Vagina (tissue), 2 donors: ENCODE measurements at places on chromosomes 13 and 19.

DNA sequence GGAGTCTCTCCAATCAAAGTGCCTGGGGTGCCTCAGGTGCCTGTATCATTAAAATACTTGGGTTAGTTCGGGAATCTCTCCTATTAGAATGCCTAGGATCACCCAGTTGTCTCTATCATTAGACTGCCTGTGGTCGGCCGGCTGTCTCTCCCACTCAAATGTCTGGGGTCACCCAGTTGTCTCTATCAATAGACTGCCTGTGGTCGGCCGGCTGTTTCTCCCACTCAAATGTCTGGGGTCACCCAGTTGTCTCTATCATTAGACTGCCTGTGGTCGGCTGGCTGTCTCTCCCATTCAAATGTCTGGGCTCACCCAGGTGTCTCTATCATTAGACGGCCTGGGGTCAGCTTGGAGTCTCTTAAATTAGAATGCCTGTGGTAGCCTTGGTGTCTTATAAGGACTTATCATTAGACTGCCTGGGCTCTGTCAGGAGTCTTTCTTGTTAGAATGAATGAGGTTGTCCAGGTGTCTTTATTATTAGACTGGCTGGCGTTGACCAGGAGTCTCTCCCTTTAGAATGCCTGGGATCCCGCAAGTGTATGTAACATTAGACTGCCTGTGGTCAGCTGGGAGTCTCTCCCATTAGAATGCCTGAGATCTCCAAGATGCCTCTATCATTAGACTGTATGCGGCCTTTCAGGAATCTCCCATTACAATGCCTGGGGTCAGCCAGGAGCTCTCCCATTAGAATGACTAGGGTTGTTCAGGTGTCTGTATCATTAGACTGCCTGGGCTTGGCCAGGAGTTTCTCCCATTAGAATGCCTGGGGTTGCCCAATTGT, 1555.5 kb downstream of the UQCRFS1 start:
- peak; percentile 40 for DNase-seq

DNA sequence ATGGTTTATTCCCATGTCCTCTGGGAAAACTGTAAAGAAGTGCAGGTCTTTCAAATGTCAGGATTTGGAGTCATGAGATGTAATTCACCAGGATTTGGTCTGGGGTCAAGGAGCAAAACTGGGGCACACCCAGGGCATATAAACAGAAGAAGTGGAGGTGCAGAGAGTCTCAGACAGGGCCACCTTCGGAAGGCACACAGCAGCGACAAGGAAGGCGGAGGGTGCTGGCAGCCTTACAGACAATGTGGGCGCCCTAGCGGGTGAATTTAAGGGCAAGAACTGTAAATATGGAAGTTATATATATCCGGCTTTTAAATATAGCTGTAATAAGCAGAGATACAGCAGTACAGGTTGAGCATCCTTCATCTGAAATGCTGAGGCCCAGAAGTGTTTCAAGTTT, 31.2 kb downstream of the DHRS12 start:
- DNase-seq: no peak

GRCh38 chr19:48752496-48753365, at the start of gene FUT1:
FUT1 (minus strand) TSS chr19:48752641; CDS start chr19:48751281, 1,360 bp downstream.
- no peak for DNase-seq

DNA sequence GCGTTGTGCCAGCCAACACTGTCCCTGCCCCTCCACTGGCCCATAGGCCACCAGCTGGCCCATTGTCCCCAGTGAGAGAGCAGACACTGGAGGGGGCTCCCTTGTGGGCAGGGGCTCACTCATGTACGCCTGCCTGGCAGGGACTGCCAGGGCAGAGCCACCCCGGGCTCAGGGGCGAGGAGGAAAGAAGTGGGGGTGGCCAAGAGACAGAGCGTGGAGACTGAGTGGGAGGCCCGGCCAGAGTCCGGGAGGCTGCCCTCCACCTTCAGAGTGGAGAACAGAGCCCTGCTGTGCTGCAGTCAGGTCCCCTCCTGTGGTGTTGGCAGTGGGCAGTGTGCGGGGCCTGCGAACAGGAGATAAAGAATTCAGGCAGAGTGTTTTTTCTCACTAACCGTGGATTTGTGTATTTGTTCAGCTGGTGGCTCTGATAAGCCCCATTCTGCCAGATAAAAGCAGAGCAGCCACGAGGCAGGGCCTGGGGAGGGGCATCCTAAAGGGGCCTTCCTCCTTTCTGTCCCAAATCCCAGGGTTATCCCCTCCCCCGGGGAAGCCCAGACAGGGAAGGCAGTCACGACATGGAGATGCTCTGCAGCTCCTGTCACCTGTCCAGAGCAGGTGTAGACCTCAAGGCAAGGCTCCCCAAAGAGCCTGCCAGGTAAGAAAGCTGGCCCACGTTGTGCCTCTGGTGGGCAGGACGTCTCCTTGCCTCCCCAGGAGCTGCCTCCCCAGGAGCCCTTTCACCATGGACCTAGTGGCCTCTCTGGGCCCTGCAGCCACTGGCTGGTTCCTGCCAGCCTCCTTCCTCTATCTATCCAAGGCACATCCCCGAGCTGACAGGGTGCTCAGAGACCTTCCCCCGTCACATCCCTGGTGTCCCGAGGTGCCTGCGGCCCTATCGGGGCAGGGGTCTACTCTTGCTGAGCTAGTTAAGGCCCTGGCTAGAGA, 33.0 kb downstream of the LYL1 start:
- no peak for DNase-seq

DNA sequence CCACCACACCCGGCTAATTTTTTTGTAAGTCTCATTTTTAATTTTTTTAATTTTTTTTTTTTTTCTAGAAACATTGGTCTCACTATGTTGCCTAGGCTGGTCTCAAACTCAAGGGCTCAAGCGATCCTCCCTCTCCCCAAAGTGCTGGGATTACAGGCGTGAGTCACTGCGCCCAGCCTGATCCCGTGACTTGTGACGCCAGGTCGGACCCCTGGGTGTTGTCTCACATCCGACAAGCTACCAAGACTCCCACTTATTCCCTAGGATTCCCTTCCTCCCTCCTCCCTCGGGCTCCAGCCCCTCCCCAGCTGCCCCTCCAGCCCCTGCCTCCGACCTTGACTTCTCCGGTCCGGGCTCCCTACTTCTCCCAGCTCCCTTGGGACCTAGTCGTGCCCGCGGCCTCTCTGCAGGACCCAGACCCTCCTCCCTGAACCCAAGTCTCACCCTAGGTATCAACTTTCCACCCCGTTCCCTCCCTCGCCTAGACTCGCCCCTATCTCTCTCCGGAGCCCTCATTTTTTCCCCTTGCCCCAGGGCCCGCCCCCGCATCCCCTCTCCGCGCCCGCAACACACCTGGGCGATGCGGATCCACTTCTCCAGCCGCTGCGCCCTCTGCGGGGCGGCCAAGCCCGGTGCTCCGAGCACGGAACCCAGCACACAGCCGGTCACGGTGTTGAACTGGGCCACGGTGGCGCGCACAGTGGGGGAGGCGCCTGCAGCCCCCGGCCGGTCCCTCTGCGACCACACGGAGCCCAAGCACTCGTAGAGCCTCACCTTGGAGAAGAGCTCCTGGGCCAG, 13.1 kb downstream of the RGL3 start:
- DNase-seq: no peak

GRCh38 chr19:11421371-11422098, 2.4 kb upstream of the RGL3 start:
- DNase-seq: no peak

DNA sequence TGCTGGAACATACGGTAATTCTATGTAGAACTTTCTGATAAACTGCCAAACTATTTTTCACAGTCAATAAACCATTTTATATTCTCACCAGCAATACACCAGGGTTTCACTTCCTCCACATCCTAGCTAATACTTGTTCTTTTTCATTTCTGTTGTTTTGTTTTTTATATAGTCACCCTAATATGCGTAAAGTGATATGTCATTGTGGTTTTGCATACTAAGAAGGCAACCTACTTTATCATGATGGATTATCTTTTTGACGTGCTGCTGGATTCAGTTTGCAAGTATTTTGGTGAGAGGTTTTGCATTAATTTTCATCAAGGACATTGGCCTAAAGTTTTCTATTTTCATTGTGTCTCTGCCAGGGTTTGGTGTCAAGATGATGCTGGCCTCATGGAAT, 1384.1 kb downstream of the UQCRFS1 start:
- DNase-seq: no peak
